ENCODE measurements at places on chromosomes 5 and 9.

- no peak for DNase-seq
These were observed 616.0 kb upstream of the EDIL3 start for GRCh38 chr5:85000671-85001070.

GRCh38 chr5:168314735-168315411 is 23.4 kb downstream of the WWC1 start:
- no peak for DNase-seq

DNA sequence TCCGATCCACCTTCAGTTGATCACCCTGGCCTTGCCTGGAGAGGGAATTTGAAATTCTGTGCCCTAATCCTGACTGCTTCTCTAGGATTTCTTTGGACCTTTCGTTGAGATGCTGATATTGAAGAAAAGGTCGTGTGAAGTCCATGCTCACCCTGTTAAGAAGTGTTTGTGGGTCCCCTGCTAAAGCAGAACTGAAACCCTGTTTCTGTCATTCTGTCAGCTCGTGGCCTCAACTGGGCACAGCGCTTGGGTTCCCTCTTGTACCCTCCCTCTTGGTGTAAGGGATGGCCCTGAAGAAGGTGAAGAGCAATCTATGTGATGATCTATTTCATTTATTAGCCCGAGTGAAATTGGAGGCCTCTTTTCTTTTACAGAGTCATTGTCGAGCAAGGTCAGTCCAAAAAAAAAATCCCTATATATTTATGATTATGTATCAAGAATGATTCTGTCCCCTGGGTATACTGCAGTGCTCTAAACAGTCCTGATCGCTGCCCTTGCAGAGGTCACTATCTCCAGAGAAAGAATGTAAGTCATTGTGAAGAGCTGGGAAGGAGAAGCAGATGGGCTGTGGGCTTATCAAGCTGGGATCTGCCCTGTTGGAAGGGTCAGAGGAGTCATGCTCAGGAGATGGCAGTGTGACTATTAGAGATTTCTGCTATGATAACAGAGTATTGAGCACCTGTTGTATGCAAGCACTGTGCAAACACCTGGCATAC is 56.1 kb downstream of the WWC1 start:
- no peak for DNase-seq

DNA sequence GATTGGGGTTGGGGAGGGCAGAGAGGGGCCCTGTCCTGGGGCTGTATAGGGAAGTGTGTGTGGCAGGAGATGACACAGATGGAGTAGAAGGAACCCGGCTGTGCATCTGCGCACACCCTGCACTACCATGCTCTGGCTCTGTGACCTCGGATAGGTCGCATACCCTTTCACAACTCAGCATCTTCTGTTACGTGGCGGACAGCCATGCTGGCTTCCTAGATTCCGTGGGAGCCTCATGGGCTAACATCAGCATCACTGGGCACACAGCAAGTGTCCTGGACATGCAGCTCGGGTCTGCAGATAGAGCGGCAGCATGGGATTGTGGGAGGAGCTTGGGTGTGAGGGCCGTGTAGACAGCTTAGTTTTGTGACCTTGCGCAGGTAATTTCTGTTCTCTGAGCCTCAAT is 9.2 kb downstream of the ARPC5L start:
- DNase-seq = no peak

GRCh38 chr5:50717651-50718050 is 51.2 kb downstream of the PARP8 start:
- no peak for DNase-seq
